Psoas muscle (tissue), 8 donors: ENCODE measurements at places on chromosomes 5 and 9.
A peak's percentile ranks its signal among the peaks of the same experiment; 100 is the strongest.

DNA sequence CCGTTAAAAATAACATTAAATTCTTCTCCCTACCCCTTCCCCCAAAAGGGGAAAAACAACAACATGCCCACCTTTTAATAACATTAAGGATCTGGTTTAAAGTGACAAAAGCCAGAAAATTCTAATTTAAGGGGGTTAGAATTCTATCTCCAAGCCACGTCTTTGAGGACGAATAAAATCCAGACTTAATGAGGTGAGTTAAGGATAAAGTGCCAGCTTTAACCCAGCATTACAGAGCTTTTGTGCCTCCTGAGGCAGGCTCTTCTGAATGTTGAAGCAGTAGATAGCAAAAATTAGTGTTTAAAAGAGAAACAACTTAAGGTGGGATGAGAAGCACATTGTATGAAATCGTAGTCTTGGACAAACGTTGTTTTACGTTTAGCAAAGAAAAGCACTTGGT lies 329.0 kb upstream of the MPDZ start:
- H3K4me1 ChIP-seq, result peaks cover 28% of the 10 kb centered on the region
- no peak for DNase-seq
- peak overlapping the region; percentile 53 for H3K27ac ChIP-seq
- H3K4me3 ChIP-seq, result peak overlapping the region; percentile 37
- no peaks in the 10 kb centered on the region for H3K36me3 ChIP-seq

DNA sequence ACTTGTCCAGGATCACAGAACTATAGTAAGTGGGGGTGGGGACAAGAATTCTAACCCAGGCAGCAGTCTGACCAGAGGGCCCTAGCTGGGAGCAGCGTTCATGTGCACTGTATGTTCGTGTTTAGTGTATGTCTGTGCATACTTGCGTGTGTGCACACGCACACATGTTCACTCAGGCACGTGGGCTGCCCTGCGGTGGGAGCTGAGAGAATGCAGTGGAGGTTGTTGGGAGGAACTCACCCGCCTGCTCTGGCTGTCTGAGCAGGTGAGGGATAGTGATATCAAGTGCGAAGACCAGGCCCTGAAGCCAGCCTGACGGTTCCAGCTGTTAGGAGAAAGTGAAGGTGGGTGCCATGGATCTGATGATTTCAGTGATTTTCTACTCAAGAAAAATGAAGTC lies 942 bp downstream of the DCANP1 start:
- no peaks in the 10 kb centered on the region for H3K36me3 ChIP-seq
- no peaks in the 10 kb centered on the region for H3K27me3 ChIP-seq
- no peak overlapping the region for H3K27ac ChIP-seq

DNA sequence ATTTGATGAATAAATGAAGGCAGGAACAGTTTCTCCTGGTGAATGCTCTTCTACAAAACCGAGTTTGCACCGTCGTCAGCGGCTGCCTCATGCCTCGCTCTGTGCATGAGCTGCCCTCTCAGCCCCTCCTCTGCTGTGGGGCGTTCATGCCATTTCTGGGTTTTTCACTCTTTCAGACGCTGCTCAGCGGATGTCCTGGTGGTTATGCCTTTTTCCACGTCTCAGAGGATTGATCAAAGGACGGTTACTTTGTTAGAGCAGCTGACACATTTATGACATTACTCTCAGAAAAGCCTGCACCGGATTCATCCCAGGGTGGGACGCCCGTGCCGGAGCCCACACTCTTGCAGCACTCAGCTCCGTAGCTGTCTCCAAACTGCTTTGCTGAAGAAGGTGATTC lies 195.9 kb upstream of the PPP1R26 start:
- peak; percentile 8 for DNase-seq
- peaks cover under 1% of the 10 kb centered on the region for H3K27me3 ChIP-seq
- H3K27ac ChIP-seq, result no peak overlapping the region

GRCh38 chr5:102241809-102242421 lies 54.2 kb downstream of the SLCO4C1 start:
- H3K27ac ChIP-seq, result no peak overlapping the region
- H3K36me3 ChIP-seq, result no peaks in the 10 kb centered on the region
- H3K4me1 ChIP-seq, result no peaks in the 10 kb centered on the region
- DNase-seq, result no peak

- H3K36me3 ChIP-seq, result no peaks in the 10 kb centered on the region
- no peaks in the 10 kb centered on the region for H3K4me1 ChIP-seq
- H3K27me3 ChIP-seq, result no peaks in the 10 kb centered on the region
- DNase-seq, result peak; percentile 73
- peak overlapping the region; percentile 27 for H3K4me3 ChIP-seq
Observed at GRCh38 chr5:25963251-25964008, 1075.0 kb downstream of the CDH9 start.

GRCh38 chr5:15183520-15183919 lies 311.9 kb upstream of the ANKH start:
- no peak overlapping the region for H3K27ac ChIP-seq

GRCh38 chr5:137072361-137073115 lies 426.6 kb downstream of the SPOCK1 start:
- no peak overlapping the region for H3K4me3 ChIP-seq

- peaks cover 2% of the 10 kb centered on the region for H3K36me3 ChIP-seq
- no peak overlapping the region for H3K4me3 ChIP-seq
- no peak overlapping the region for H3K27ac ChIP-seq
- DNase-seq, result no peak
Observed at GRCh38 chr5:81626524-81626923, 124.4 kb downstream of the SSBP2 start.

GRCh38 chr5:140546851-140547507 lies 483 bp upstream of the EIF4EBP3 start:
- H3K4me1 ChIP-seq, result peaks cover 43% of the 10 kb centered on the region
- H3K4me3 ChIP-seq, result peak overlapping the region; percentile 67
- H3K27ac ChIP-seq, result peak overlapping the region; percentile 98
- no peaks in the 10 kb centered on the region for H3K27me3 ChIP-seq
- no peak for DNase-seq

DNA sequence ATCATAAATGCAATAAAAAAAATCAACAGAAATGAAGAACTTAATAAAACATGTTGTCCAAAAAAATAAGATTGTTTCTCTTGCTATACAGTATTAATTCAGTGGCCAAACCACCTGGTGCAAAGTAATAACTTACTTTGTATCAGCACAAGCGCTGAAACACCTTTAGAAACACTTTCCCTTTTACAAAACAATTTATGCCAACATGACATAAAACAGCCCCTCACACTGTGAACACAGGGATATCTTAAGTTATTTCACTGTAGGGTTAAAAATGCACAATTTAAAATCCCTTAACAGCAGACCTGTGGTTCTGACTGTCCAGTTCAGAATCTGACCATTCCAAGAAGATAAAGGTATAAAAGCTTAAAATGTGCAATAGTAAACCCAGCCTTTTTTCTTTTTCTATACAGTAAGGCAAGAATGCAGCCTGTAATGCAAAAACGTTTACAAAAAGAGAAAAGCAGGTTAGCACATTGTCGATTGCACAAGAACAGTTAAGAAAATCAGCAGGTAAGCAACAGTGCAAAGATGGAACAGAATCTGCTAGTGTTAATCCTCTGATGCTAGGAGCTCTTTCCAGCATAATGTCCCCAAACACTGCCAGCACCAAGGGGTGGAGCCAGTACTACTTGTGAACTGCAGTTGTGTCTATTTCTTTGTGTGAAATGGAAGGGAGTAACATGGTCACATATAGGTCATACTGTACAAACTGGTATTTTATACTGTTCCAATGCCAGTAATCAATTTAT lies 21.6 kb downstream of the RAB14 start:
- peak overlapping the region; percentile 3 for H3K27ac ChIP-seq
- H3K4me3 ChIP-seq, result no peak overlapping the region
- DNase-seq, result no peak
- peaks cover 72% of the 10 kb centered on the region for H3K36me3 ChIP-seq
- H3K27me3 ChIP-seq, result no peaks in the 10 kb centered on the region

GRCh38 chr5:36522746-36523065 lies 83.7 kb upstream of the SLC1A3 start:
- no peak overlapping the region for H3K27ac ChIP-seq
- no peaks in the 10 kb centered on the region for H3K27me3 ChIP-seq
- H3K36me3 ChIP-seq, result no peaks in the 10 kb centered on the region
- H3K4me3 ChIP-seq, result no peak overlapping the region

DNA sequence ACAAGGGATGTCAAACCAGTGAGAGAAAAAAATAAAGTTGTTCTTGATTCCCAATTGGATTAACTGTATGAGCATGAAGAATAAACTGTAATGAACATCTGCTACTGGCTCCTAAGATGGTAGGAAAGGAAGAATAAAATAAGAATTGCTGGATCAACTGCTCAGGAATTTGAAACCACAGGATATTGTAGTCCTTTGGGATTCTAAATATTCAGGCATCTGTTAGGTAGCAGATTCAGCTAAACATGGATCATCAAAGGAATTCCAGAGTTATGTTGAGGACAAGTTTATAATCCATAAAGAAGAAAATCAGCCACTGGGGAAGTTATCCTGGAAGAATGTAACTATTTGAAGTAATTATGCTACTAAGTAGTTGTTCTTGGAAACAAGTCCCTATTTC lies 65.8 kb downstream of the ISL1 start:
- H3K27ac ChIP-seq, result no peak overlapping the region
- H3K4me1 ChIP-seq, result no peaks in the 10 kb centered on the region
- H3K27me3 ChIP-seq, result no peaks in the 10 kb centered on the region
- no peak for DNase-seq
- no peak overlapping the region for H3K4me3 ChIP-seq
- no peaks in the 10 kb centered on the region for H3K36me3 ChIP-seq

DNA sequence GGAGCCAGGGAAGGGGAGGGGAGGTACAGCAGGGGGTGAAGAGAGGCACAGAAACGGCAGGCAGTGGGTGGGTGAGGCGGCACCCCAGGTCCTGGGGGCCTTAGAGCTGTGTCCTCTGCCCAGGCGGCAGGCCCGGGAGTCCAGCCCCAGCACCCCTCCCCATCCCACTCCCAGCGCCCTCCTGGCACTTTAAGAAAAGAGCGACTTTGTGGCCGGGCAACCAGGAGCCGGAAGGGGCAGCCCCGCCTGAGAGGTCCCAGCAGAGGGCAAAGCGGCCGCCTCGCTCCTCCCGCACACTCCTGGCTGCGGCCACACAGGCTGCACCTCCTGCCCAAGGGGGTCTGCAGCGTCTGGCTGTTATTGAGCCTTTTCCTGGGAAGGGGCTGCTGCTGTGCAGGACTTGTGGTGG lies 42.6 kb downstream of the NACC2 start:
- DNase-seq, result no peak
- H3K4me1 ChIP-seq, result peaks cover 43% of the 10 kb centered on the region
- H3K4me3 ChIP-seq, result peak overlapping the region; percentile 61

DNA sequence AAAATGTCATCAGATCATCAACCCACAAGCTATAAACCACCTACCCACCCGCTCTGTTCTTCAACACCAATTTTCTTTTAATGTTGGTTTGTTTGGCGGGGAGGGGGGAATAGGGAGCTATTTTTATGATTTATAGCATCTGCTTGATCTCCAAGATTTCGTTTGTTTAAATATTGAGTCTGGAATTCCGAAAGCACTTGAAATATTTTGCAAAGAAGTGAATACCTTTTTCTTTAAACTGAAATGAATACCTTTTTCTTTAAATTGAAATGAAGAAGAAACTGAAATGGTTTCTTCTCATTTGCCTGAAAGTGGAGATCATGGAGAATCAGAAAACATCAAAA lies 49.0 kb upstream of the TENT2 start:
- H3K27me3 ChIP-seq, result no peaks in the 10 kb centered on the region
- DNase-seq, result no peak
- H3K36me3 ChIP-seq, result no peaks in the 10 kb centered on the region
- H3K27ac ChIP-seq, result no peak overlapping the region

DNA sequence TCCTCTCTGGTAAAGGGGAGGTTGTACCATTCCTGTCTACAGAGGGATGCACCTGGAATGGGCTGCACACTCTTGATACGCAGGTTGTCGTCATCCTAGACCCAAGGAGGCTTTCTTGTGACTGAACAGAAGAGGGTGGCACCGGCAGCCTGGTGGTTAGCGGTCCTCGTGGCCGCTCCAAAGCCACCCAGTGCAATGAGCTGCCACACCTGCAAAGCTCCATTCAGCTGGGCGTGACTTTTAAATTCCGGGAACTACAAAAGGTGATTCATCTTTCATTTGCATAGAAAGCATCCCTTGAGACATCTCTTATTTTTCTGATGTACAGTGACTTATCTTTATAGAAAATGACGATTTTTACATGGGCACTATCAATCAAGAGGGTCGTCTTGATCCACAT lies 286.1 kb upstream of the IRX1 start:
- no peaks in the 10 kb centered on the region for H3K27me3 ChIP-seq
- no peak overlapping the region for H3K27ac ChIP-seq
- H3K36me3 ChIP-seq, result no peaks in the 10 kb centered on the region

GRCh38 chr9:21810881-21811280 lies 8.4 kb downstream of the MTAP start:
- DNase-seq, result no peak
- H3K27ac ChIP-seq, result no peak overlapping the region
- H3K27me3 ChIP-seq, result no peaks in the 10 kb centered on the region
- no peaks in the 10 kb centered on the region for H3K4me1 ChIP-seq

DNA sequence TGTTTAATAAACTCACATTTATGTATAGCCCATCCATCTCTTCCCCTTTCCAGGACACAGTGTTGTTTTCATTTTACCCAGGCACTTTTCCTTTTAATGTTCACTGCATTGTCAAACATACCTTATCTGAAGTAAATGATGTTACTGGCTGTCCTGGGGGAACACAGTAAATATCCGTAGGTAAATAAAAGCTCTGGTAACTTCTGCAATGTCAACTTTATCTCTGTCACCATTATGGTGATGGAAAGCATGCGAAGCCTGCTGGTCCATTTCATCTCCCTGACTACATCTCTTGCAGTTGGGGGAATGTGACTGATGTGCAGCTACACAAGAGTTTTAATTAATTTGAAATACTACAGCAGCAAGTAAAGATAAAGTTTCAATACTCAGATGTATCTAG lies 1162.1 kb upstream of the SEMA6A start:
- no peaks in the 10 kb centered on the region for H3K36me3 ChIP-seq
- H3K27ac ChIP-seq, result no peak overlapping the region
- no peaks in the 10 kb centered on the region for H3K4me1 ChIP-seq
- DNase-seq, result no peak
- H3K27me3 ChIP-seq, result no peaks in the 10 kb centered on the region
